ENCODE measurements at places on chromosomes 5 and 9.

DNA sequence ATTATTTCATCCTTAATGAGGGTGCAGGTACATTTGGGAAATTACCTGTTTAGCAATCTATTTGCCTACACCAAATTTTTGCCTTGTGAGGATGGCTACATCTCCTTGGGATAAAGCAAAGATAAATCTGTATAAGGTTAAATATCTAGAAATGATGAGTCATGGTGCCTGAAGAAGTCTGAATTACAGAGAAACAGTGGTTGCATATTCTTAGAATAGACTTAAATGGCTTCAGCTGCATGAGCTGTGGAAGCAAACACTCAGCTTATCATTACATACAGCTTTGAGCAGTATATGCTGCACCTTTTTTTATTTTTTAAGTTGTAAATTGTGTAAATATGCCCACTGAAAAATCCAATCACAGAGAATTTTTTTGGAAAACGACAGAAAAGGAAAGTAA lies 153.5 kb downstream of the RAPGEF6 start:
- no peak for DNase-seq

DNA sequence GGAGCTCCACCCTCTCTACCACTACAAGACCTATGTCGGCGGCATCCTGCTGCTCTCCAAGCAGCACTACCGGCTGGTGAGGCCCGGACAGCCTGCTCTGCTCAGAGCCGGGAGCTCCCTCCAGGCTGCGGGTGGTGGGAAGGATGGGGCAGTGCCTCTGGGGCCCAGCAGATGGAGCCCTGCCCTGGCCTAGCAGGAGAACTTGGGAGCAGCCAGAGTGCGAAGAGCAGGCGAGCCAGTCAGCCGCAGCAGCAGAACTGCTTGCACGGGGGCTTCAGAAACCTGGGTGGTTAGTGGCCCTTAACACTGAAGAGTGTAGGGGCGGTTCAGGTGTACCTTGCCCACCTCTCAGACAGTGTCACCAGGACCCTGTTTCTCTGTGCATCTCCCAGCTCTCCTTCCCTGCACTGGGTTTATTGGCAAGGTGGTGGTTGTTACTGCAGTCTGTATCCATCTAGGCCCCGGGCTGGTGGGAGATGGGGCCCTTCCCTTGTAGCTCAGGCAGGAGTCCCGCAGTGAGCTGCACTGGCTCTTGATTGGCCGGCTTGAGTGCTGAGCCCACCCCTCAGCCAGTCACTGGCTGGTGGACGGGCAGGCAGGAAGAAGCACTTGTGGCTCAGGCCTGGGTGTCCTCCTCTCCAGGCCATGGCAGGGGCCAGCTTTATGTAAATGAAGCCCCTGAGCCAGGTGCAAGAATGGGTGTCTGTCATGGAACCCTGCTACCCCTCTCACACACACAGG lies 7.7 kb downstream of the B4GALT7 start:
- DNase-seq, result peak; percentile 71

DNA sequence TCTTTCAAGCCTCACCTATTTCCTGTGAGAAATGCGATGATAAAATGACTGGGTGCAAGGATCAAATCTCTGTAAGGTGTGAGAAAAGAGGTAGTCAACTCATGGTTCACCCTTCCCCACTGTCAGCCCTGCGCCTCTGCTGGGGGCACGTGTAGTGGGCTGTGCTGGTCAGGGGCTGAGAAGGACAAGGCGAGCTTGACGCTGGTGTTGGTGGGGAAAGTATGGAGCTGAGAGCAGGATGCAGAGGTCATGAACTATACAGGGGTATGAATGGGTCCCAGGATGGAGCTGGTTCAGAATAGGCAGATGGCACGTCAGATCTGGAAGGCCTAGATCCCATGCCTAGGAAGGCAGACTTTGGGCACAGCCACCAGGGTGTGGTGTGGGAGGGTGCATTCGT lies 20.6 kb downstream of the PITX1 start:
- no peak for DNase-seq

DNA sequence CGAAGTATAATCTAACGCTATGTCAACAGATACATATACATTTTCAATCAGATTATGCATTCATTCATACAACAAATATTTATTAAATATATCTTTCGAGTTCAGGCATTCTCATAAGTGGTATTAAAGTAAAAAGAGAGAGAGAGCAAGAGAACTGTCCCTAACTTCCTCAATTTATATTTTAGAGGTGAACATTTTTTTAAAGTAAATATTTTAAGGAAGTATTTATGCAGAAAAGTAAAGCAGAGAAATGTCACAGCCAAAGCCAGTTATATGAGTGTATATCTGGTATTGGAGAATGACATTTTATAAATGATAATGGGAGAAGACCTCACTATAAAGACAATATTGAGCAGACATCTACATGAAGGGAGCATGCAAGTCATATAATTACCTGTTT lies 667.3 kb upstream of the CDH9 start:
- DNase-seq, result no peak

GRCh38 chr5:156367597-156367996 lies 40.6 kb downstream of the SGCD start:
- no peak for DNase-seq

- DNase-seq, result no peak
Measured at GRCh38 chr5:133494232-133494922, 118.0 kb downstream of the FSTL4 start.

- no peak for DNase-seq
Measured at GRCh38 chr5:7668161-7668560, 182.8 kb downstream of the CFAP90 start.

GRCh38 chr9:84922051-84922450 lies 252.5 kb downstream of the NTRK2 start:
- peak; percentile 36 for DNase-seq

- DNase-seq, result no peak
Measured at GRCh38 chr9:97389249-97389648, 22.6 kb upstream of the TDRD7 start.

DNA sequence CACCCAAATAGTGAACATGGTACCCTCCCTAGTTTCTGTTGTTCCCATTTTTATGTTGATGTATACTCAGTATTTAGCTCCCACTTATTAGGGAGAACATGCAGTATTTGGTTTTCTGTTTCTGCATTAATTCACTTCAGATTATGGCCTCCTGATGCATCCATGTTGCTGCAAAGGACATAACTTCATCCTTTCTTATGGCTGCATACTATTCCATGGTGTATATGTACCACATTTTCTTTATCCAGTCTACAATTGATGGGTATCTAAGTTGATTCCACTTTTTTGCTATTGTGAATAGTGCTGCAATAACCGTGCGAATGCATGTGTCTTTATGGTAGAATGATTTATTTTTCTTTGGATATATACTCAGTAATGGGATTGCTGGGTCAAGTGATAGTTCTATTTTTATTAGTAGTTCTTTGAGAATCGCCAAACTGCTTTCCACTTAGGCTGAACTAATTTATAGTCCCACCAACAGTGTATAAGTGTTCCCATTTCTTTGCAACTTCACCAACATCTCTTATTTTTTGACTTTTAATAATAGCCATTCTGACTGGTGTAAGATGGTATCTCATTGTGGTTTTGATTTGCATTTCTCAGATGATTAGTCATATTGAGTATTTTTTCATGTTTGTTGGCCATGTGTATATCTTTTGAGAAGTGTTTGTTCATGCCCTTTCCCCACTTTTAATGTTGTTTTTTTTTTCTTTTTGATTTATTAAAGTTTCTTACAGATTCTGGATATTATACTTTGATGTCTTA lies 79.6 kb downstream of the SMIM15 start:
- DNase-seq, result no peak

DNA sequence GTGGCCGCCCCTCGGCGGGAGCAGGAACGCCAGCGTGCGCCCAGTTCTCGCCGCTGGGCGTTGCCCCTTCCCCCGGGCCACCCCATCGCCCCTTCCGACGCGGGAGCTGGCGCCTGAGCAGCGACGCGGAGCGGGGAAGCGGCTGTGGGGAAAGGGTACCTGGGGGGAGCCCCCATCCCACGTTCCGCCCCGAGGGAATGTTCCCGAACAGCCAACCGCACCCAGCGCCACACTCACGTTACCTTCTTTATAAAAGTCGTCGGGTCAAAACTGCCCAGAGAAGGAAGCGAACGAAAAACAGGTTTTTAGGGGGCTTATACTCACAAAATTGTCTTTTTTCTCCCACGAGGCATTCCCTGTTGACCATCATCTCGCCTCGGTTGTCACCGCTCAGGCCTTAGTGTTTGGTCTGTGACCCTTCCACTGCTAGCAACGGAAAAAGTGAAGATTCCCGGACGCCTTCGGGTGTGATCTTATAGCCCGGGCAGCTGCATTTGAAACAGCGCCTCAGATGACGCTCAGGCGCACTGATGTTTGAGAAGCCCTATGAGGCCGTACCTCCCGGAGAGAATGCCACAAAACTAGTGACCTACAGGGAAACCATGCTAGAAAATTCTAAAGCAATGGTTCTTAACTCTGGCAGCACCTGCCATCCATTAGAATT lies 475 bp upstream of the GOLM1 start:
- peak; percentile 13 for DNase-seq

DNA sequence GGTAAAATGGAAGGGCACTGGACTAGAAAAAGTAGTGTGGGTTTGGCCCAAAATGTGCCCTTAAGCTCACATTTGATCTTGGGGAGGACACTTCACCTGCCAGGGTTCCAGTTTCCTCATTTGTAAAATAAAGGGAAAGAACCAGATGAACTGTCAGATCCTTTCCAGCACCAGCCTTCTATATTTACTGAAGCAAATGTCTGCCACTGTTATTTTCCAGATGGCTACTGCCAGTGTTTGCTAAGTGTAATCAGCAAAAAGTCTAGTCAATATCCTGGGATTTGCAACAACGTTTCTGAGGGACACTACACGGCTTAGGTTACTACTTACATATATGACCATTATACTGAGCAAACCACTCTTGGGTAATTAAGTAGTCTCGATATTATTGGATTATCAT lies 340.3 kb downstream of the KCNN2 start:
- DNase-seq, result no peak

GRCh38 chr5:16736158-16736995 lies 119.6 kb upstream of the RETREG1 start:
- no peak for DNase-seq

GRCh38 chr5:132280371-132281240 lies 13.6 kb upstream of the SLC22A4 start:
- DNase-seq, result no peak

GRCh38 chr5:14825977-14826376 lies 45.6 kb downstream of the ANKH start:
- DNase-seq, result no peak

- no peak for DNase-seq
Measured at GRCh38 chr5:7638456-7638855, 212.5 kb downstream of the CFAP90 start.

GRCh38 chr9:95005278-95006143 lies 279.0 kb downstream of the AOPEP start:
- DNase-seq, result peak; percentile 42

- DNase-seq, result peak; percentile 40
Measured at GRCh38 chr9:87498046-87498810, 561 bp downstream of the DAPK1 start.

GRCh38 chr5:81020478-81021167 lies 60.5 kb downstream of the RASGRF2 start:
- no peak for DNase-seq

DNA sequence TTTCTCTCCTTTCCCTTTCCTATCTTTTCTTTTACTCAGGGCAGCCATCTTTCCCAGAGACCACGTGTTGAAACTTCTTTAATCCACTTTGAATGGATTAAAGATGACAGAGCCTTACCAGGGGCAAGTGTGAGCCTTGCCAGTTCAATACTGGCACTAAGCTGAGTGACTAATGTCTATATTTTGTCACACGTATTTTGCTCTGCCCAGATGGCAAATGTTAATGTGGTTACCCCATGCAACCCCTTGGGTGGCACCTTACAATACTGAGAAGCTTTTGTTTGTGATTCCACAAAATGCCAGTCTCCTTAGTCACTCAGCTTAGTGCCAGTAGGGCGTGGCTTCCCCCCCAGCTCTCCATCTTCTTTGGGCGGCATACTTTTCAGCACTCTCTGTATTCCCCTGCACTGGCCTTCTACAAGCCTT lies 24.8 kb downstream of the ANXA1 start:
- DNase-seq, result no peak

GRCh38 chr5:173831196-173831914 lies 56.8 kb upstream of the CPEB4 start:
- DNase-seq, result no peak

DNA sequence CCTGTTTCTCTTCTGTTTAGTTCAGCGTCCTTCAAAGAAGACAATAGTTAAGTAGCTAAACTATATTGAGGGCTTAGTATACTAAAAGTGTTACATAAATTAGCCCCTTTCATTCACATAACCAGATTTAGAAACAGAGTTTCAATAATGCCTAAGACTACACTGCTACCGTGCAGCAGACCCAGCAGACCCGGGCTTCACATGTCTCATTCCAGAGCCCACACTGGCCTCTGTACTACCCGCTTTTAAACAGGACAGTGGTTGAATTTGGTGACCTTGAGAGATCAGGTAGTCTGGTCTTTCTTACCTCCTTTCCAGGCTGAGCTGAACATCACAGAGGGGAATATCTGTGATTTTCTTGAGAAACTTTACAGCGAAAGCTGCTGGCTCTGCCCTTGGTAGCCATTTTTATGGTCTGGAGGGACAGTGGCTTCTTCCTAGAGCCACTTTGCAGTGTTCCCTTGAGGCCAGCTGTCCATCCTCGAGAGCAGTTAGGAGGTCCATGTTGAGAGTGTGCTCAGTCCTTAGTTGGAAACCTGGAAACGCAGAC lies 56.5 kb downstream of the SLC22A5 start:
- DNase-seq, result no peak

DNA sequence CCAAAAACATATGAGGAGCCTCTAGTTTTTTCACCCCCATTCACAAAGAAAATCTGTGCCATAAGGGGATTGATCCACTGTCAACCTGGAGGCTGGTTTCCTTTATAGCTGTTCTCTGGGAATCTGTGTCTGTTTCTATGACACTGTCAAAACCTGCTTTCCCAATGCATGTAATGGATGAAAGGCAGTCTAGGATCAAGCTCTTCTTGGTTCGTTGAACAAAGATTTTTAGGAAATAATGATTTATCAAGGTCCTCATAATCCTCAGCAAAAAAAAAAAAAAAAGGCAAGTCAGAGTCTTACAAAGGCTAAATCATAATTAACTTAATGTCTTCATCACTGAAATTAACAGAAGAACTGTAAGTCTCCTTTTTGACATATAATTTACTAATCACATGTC lies 16.0 kb downstream of the EPB41L4A start:
- DNase-seq, result no peak

DNA sequence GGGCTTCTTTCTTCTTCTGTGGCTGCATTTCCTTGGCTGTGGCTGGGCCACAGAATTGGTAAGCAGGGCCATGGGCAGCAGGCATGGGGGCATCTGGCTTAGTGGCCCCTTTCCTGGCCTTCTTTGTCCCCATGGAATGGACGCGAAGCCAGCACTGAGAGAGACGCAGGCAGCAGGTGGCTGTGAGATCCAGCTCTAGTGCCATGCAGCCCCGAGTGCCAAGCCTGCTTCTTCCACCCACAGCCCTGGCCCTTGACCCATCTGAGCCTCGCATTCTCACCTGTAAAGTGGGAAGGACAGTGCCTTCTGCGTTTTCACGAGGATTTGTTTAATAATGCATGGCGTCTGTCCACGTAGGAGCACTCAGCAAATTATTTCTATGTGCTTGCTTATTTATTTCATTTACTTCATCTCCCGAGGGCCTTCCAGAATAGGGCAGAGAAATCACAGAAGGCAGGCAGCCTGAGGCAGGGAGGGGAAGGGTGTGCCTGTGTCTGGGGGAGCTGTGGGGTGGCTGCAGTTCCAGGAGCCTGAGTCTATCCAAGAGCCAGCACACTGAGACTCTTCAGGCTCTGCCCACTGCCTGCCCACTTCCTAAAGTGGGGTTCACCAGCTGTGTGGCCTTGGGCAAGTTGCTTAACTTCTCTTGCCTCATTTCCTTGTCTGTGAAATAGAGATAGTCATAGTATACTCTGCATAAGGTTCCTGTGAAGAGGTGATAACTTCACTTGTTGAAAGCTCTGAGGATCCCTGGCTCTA lies 55.2 kb downstream of the NTNG2 start:
- DNase-seq, result no peak

- DNase-seq, result no peak
Measured at GRCh38 chr5:43997647-43998272, 391.5 kb downstream of the FGF10 start.

Measured in posterior cingulate gyrus (tissue), 11 donors.